Stimulated activated naive CD8-positive, alpha-beta T cell treated with anti-CD3 and anti-CD28 coated beads, Interleukin-15, amount 100 ng/mL, for 72 hours (primary cell): ENCODE measurements at places on chromosomes 2 and 18.

DNA sequence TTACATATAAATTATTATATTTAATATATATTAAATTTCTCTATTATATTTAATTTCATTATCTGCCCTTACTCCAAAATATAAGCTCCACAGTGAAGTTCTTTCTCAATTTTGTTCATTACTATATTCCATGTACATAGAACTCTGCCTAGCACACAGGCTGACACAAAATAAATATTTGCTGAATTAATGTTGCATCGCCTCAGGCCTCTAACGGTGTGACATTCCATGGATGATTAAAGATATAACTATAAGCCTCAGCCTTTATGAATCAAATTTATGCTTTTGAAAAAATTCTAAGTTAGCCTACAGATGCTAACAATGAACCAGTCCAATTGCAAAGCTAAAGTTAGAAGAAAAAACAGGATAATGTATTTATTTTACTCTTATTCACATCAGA is 1337.2 kb upstream of the NRXN1 start:
- no peak for DNase-seq

DNA sequence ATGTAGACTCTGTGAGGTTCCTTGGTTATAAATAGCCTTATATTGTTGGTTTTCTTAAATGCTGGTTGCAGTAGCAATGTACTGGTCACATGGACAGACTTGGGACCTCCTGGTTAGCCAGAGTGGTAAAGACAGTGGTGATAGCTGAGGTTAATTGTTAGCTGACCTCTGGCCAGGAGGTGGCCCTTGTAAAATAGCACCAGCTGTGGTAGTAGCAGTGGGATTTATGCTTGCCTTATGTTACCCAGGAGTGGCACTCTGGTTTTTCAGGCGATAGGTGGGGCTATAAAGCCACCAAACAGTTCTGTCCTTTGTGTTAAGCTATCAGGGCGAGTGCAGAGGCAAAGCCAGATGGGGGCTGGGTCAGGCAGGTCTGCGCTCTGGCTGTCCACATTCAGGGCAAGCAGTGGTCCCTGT is 94.8 kb upstream of the SRD5A2 start:
- DNase-seq: no peak

DNA sequence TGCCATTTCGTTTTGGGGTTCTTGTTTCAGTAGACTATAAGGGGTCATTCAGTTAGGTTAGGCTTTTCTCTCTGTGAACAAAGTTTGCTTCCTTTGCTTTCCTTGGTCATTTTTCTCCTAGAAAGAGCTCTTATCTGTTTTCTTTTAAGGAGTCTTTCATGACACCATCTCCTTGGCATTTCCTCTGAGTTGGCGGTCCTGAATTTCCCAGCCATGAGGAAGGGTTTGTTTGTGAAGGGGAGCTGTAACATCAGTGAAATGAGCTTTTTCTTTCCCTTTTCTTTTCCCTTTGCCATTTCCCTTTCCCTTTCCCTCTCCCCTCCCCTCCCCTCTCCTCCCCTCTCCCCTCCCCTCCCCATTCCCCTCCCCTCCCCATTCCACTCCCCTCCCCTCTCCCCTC is 61.7 kb downstream of the MAP4K4 start:
- no peak for DNase-seq

DNA sequence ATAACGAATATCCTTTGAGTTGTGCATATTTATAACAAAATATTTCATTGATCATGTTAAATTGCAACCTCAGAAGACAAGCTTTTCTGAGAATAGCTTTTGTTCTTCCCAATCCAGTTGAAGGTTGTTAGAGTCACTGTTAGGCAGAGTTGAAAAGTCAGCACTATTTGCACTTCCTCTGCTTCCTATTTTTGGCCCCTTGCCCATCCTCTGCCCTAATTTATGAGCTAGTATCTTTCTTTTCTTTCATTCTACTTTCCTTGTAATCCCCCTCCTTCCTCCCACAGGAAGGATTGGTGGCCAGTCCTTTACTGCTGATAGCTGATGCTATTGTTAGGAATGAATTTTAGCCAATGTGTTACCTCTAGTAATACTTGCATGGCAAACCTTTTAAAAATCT is 4.9 kb downstream of the RALB start:
- no peak for DNase-seq

DNA sequence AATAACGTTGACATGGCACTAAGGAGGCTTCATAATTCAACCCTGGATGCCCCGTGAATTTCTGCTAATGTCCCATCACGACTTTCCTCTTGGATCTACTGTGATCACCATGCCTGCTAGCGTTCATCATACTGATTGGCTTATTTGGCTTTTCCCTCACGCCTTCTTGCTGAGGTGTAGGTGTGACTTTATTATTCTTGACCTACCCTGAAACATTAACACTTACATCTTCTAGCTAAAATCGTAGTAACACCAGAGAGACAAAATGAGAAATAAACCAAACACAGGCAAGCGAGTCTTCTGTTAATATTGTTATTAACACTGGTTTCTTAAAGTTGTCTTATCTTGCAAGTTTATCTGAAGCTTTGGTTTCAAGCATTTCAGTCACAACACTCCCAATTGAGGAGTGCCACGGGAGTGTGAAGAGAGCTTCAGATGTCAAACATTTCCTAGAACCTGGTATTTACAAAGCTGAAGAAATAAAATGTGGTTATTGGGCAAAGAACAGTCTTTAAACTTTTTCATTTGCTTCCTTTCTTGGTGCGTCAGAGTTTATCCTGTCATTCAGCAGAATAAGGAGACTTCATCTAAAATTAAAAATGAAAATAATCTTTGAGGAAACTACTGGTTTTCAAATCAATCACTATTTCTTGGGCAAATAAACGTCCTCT is 15.4 kb upstream of the STAT1 start:
- no peak for DNase-seq

GRCh38 chr2:164009756-164010337 is 274.0 kb upstream of the FIGN start:
- no peak for DNase-seq

DNA sequence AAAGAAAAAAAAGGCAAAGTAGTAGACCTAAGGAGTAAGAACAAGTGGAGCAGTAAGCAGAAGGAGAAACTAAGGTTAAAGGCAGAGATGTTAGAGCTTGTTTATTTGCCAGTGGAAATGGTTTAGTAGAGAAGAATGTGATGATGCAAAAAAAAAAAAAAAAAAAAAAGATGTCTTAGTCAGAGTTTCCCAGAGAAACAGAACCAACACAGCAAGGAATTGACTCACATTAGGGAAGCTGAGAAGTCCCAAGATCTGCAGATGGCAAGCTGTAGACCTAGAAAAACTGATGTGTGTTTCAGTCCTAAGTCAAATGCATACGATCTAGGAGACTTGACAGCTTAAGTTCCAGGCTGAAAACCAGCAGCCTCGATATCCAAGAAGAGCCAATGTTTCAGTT is 1548.8 kb upstream of the LRRTM1 start:
- no peak for DNase-seq

DNA sequence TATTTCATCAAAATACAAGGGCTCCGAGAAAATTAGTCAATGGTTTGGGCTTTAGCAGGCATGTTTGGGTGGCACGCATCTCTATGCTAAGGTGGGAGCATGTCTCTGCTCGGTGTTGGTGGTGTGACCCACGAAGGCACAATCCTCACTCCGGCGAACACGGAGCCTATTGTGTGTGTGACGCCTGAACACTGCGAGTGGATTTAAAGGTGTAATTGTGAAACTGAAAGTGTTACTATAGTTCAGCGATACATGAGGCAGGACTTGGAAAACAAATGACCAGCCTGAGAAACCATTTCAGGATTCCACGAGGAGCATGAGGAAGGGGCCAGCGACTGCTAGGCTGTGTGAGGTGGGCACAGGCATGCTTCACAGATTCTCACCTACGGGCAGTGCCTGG is 41.7 kb upstream of the LDLRAD4 start:
- DNase-seq: no peak

DNA sequence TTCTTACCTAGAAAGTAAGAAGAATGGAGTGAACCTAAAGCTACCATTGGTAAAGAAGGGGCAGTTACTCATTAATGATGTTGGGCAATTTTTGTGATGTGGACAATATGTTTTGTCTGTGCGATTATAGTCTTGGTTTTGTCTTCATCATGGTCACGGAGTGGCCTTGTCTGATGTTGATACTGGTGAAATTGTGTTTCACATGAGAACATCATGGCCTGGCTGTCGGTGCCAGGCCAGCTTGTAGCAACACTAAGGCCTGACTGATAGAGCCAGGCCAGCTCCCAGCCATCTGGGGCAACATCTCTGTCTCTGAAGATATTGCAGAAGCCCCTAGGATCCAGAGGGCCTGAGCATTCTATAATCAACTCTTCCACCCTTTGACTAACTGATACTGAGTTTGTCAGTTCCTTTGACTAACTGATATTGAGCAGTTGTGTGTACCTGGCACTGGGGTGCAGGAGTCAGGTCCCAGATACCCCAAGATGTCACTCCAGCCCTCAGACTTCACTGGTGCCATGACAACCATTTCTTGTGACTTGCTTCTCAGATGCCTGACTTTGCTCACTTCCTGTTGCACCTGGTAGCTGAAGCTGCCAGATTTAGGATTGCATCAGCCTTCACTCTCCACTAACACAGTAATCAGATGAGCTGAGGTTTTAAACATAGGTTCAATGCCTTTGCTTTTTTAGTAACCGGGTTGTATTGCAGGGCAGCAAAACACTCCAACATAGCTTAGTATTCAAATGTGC is 62.5 kb downstream of the RPIA start:
- DNase-seq: peak; percentile 67

GRCh38 chr18:67771271-67771670 is 254.8 kb upstream of the DSEL start:
- DNase-seq: no peak

GRCh38 chr2:54901224-54901986 is 148.8 kb downstream of the RTN4 start:
- no peak for DNase-seq

GRCh38 chr2:58890865-58891525 is 649.9 kb upstream of the FANCL start:
- DNase-seq: no peak

DNA sequence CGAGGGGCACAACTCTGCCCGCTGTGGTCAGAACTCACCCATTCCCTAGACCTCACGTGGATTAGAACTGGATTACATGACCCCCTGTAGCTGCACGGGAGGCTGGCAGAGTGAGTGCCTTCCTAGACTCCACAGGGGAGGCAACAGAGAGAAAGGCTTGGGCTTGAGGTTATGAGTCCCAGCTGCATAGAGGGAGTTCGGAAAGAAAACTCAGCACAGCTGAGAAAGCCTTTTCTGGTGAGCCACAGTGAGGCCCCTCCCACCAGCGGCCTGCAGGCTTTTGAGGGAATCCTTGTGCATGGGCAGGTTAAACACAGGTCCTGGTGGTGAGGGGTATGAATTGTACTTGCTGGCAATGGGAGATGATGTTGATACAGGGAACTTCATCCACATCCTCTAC is 217.3 kb downstream of the FHOD3 start:
- DNase-seq: no peak

DNA sequence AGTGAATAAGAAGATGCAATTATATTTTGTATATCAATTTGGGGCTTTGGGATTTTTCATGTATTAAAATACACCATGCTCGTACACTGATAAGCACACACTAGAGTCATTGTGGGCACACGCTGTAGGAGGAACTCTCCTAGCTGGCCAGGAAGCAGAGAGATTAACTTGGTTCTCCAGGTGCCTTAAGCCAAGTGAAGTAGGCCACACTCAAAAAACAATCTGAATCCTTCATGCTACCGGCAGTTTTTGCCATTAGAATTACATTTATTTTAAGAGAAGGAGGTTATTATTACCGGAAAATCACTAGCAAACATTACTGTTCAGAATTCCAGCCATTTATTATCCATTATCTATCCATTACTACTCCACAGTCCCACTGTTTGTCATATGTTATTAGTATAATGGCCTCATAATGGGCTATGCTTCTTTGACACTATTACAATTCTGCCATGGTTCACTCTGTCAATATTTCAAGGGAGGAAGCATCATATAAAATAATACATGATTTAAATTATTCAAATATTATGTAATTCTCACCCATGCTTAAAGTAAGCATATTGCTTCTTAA is 214.4 kb downstream of the L3MBTL4 start:
- DNase-seq: no peak

DNA sequence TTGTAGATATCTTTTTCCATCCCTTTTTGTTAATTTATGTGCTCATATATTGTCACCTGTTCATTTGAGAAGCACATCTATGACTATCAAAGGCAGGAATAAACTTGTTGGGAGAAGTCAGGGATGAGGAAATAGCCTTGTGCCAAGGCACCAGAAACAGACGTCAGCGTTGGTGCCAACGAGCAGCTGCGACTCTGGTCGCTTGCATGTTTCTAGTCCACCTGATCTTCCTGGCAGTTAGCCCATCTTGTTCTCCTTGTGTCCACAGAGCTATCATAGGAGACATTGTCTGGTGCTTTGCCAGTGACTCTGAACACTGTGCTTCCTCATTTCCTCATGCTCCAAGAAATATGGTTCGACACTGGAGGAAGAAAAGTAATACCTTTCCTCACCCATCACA is 374.4 kb downstream of the PTPRM start:
- no peak for DNase-seq
